ENCODE measurements at places on chromosomes 13 and 19.

DNA sequence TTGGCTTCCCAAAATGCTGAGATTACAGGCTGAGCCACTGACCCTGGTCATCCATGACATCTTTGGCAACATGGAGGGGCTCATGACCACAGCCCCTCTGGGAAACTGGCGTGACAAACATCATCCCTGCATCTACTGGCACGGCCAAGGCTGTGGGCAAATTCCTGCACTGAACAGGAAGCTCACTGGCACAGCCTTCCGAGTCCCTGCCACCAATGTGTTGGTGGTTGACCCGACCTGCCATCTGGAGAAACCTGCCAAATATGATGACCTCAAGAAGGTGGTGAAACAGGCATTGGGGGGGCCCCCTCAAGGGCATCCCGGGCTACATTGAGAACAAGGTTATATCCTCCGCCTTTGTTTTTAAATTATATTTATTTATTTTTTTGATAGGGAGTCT is 8.9 kb upstream of the ACP5 start:
- DNase-seq: no peak

DNA sequence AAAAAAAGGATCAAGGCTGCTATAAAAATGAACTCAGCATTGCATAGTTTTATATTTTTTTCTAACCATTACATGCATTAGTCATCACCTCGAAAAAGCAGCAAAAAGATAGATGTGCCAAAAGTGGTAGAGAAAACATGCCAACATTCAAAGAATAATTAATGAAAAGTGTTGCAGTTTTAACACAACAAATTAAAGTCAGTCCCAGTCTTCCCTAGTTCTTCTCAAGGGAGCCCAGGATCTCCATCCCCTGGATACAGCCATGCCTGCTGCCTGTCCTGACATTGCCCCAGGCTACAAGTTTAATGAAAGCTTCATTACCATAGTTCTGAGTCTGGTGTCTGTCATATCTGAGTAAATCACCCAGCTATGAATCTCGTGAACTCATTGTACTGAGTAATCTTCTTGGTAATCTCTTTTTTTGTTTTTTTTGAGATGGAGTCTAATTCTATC is 116.6 kb upstream of the KLF12 start:
- DNase-seq: no peak

DNA sequence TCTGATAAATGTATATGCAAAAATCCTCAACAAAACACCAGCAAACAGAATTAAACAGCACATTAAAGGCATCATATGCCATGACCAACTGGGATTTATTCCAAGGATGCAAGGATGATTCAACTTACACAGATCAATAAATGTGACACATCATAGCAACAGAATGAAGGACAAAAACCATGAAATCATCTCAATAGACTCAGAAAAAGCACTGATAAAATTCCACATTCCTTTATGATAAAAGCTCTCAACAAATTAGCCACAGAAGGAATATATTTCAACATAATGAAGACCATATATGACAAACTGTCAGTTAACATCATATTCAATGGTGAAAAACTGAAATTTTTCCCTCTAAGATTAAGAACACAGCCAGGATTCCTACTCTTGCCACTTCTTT is 691.6 kb downstream of the DIAPH3 start:
- no peak for DNase-seq

DNA sequence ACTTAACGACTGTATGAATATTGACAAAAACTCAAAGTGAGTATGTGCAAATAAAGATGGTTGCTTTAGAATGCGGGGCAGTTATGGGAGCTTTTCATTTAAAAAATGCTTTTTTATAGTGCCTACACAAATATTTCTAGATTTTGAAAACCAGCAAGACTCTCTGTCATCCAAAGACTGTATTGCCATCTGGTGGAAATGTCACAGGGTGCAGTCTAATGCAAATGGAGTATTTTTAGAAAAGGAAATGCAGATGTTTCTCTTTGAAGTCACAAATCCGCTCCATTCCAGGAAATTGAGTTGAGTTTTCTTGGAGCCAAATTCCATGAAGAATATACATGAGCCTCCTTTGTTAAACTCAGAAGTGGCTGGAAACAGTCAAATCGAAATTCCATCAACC is 2.3 kb upstream of the C1QTNF9B start:
- peak; percentile 14 for DNase-seq

DNA sequence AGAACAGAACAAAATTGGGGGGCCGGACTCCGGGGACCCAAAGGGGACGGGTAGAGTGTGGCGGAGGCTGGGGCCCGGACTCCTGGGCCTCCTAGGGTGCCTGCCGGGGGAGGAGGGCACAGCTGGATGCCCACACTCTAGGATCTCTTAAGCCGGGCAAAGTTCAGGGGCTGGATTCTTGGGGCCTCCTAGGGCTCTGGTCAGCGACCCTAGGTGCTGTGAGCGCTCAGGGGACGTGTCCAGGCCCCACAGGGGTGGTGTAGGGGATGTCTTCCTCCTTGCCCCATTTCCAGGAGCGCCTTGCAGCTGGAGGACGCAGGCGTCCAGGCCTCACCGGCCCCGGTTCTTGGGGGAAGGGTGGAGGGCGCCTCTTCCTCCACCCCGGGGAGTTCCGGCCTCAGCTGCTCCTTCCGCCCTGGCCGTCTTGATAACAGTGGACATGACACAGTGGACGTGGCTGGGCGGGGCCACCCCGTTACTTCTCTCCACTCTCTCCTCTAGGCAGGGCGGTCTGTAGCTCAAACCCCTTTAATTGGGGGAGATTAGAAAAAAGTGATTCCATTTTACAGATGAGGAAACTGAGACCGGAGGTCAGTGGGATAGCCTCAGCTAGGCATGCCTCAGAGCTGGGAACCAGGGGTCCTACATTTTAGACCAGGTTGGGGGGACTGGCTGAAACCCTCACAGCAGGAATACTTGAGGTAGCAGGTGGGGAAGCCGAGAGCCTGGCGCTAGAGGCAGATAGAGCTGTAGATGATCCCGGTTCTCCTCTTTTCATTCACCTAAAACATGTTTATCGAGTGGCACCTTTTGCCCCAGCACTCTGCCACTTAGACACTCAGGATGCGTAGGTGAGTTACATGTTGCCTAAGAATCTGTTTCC is 705 bp downstream of the STXBP2 start:
- peak; percentile 65 for DNase-seq

DNA sequence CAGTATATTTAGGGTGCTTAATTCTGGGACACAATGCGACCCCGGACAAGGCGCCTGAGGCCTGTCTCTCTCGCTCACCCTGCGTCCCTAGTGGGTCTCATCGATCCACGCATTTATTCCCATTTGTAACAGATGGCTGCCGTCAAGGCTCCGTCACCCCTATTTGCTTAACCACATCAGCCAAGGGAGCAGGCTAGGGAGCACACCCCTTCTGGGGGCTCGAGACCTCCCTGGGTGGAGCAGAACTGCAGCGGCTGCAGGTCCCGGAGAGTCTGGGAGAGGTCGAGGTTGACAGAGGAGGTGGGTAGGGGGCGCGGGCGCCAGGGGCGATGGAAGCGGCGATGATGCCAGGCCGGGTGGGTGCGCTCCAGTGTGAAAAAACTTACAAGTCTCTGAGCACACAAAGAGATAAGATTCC is 507 bp downstream of the ALG5 start:
- DNase-seq: no peak

GRCh38 chr13:80441968-80442367 is 101.0 kb upstream of the SPRY2 start:
- DNase-seq: no peak

GRCh38 chr13:32535115-32535514 is 3.5 kb downstream of the N4BP2L2 start:
- no peak for DNase-seq

DNA sequence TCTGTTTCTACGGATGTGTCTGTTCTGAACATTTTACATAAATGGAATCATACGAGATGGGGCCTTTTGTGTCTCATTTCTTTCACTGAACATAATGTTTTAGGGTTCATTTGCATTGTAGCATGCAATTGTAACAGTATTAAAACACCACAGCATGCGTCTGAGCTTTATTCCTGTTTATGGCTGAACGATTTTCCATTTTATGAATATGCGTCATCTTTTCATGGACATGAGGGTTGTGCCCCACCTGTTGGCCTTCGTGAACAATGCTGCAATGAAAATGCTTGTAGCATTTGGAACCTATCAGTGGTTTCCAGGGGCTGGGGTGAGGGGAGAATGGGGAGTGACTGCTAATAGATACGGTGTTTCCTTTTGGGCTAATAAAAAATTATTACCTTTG is 5.1 kb downstream of the OR10H1 start:
- DNase-seq: no peak

DNA sequence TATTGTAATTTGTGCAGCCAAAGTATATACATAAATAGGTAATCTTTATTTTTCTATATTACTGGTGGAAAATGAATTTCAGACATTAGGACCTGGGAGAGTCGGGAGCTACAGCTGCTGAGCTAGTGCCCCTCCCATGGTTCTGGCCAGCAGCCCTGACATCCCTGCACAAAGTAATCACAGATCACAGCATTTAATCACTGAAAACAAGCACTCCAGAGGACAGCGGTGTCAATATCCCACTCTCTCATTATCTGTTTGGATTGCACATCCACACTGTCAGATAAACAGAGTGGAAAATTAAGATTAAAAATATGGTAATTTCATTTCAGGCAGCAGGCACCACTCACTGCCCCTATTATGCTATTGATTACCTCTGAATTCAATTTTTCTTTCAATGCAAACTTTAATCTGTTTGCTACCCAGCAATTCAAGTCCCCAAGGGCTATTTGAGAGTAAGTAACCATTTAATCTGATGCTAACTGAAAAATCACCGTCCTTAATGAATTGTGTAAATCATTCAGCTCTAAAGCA is 254.1 kb upstream of the SOX21 start:
- DNase-seq: no peak

GRCh38 chr19:47540748-47541147 is 25.9 kb upstream of the NAPA start:
- DNase-seq: no peak

All from CD4-positive, alpha-beta T cell treated with Interferon gamma for 1 hour (primary cell).